ENCODE measurements at places on chromosomes 7 and 10.

- no peak for DNase-seq
Observed at GRCh38 chr10:124142960-124143359, 49.6 kb upstream of the CHST15 start.

GRCh38 chr10:120279196-120279595 is 177.8 kb upstream of the PLPP4 start:
- DNase-seq, result no peak

- DNase-seq, result no peak
Observed at GRCh38 chr7:155856656-155857055, 44.4 kb upstream of the SHH start.

- no peak for DNase-seq
Observed at GRCh38 chr10:80462299-80462980, 8.3 kb downstream of the TSPAN14 start.

DNA sequence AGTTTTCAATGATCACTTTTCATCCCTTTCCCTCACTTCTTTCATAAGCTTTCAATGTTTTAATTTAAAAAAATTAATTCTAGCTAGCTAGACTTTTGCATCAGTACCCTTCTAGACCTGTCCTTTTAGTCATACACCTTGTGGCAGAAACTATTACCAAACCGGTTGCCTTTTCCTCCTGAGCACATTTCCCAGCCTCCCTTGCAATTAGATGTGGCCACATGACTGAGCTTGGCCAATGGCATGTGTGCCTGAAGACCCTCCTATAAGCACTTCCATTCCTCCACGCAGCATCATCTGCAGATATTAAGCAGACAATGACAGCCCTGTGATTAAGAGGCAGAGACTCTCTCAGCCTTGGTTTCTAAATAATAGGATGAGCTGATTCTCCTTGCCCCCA is 12.3 kb downstream of the DKK1 start:
- DNase-seq, result no peak

GRCh38 chr10:93652857-93653256 is 40.5 kb downstream of the PDE6C start:
- no peak for DNase-seq

DNA sequence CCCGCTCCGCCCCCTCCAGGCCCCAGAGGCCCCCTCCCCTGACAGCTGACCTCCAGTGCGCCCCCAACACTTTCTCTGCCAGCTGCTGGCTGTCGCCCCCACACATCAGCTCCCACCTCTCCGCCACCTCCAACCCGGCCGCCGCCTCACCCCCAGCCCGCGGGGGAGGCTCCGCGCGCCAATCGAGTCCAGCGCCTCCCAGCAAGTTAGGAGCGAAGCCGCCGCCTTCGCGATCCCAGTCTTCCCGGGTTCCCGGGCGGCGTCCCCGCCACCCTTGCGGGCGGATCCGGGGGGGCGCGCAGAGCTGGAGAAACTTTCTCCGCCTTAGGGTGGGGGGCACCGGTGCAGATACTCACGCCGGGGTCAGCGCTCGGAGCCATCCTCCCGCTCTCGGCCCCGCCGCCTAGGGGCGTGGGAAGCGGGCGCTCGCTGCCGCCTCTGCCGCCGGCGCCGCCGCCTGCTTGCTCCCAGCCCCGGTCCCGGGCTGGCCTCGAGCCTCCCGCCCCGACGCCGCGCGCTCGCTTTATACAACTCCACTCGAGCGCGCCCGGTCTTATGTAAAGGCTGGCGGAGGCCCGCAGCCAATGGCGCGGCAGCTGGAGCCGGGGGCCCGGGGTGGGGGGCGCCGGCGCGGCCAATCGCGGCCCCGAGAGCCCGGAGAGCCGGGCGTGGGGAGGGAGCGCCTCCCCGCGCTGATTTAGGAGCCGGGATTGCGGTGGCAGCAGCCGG is at the start of gene CRTAC1:
CRTAC1 (minus strand) TSS at position 529 of the 729 bp plus-strand sequence; CDS start at position 380, 149 bp downstream.
- peak; percentile 50 for DNase-seq

DNA sequence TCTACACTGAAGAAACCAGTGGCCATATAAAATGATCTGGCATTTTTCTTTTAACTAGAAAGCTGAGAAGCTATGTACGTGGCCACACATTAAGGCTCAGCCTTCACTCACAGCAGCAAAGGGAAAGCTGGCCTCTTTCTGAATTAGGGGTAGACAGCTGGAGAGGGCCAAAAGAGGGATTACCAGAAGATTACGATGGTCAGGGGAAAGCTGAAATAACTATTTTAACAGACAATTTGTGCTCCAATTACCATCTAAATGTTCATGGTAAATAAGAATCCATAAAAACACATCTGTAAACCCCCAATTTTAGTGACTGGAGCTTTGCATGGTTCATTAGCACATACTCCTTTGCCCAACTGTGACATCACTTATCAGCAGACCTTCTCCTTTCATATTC is 314.3 kb downstream of the HPSE2 start:
- DNase-seq, result no peak

GRCh38 chr7:35967366-35968139 is 166.7 kb downstream of the SEPTIN7 start:
- no peak for DNase-seq

- DNase-seq, result no peak
Observed at GRCh38 chr10:71727105-71727737, 7.6 kb upstream of the C10orf105 start.

- no peak for DNase-seq
Observed at GRCh38 chr10:88835910-88836221, 15.8 kb downstream of the ANKRD22 start.

GRCh38 chr7:92717993-92718716 is 118.2 kb downstream of the CDK6 start:
- no peak for DNase-seq

GRCh38 chr7:139495580-139496125 is 12.2 kb upstream of the KLRG2 start:
- DNase-seq, result no peak

GRCh38 chr10:36761121-36761520 is 364.3 kb upstream of the ANKRD30A start:
- no peak for DNase-seq

GRCh38 chr10:119653209-119653608 is 2.0 kb downstream of the BAG3 start:
- no peak for DNase-seq

GRCh38 chr10:126425032-126425431 is 36.8 kb upstream of the ADAM12 start:
- no peak for DNase-seq

DNA sequence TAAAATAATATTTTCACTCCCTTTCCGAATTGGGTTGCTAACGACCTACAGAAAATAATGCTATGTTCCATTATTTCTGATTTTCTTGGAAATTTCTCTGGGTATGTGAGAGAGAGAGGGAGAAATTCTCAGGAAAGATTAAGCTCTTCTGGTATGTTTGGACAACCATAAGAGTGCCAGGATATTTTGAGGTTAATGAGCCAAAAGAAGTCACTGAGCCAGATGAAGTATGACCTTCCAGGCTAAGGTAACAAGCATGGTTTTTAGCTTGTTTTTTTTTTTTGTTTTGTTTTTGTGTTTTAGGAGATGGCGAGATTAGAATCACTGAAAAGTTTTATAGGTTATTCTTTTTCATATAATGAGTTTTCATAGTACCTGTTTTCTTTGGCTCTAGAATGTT is 171.0 kb upstream of the FOXP2 start:
- DNase-seq, result no peak

DNA sequence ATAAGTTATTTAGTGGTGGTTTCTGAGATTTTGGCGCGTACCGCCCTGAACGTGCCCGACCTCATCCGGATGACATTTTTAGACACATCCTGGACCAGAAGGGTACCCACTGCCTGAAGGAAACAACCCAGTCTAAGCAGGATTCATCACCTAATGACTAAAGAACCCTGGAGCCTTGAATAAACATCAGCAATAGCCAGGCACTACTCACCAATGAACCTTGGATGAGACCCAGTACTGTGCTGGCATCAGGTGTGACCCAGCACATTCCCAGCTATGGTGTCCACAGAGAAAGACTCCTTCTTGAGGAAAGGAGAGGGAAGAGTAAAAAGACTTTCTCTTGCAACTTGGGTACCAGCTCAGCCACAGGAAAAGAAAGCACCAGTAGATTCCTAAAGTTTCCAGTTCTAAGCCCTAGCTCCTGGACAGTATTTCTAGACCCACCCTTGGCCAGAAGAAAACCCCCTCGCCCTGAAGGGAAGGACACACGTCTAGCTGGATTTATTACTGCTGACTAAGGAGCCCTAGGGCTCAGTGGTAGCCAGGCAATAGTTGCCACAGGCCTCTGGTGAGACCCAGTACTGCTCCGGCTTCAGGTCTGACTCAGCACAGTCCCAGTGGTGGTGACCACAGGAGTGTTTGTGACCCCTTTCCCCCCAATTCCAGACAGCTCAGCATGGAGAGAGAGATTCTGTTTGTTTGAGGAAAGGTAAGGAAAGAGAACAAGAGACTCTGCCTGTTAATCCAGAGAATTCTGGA is 32.5 kb downstream of the ZNF277 start:
- no peak for DNase-seq

DNA sequence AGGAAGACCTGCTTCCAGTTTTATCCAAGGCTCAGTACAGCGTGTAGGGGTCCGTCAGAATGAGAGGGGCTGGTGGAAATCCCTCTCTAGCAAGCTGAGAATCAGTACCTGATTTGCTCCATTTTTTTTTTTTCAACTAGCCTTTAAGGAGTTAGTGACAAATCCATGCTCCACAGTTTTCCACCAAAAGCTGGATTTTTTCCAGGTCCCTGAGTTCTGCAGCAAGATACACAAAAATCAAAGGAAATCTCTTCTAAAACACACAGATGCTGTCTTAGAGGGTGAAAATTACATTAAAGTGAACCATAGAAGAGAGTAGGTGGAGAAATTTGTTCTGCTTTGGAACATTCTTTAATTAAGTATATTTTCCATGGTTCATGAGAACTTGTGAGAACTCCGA is 30.4 kb downstream of the MDFIC start:
- DNase-seq, result no peak

- DNase-seq, result no peak
Observed at GRCh38 chr7:115868369-115868768, 162.2 kb downstream of the TFEC start.

DNA sequence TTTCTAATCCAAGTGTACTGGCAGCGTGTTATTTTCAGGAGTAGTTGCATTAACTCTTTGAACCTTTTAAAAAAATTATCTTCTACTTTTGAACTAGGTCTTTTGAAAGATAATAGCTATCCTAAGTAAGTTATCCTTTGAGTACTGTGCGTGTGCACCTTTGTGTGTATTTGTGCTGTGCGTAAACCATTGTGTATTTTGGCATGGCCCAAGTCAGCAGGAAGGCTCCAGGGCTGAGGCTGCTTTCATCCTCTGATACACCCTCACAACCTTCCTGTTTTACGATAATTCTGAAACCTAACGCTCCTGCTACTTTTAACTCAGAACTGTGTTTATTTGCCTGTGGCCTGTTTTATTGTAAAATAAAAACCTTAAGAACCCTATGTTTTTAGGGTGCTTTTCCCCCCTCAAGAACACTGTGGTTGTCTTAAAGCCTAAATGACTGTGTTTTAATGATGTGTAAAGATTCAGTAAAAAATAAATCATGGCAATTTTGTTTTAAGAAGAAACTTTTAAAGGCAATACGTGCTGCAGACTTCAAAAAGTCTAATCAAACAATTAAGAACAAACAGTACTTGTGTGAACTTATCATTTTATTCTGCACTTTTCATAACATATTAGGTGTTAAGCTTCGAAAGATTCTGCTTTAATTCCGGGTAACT is 57.5 kb downstream of the HDAC9 start:
- DNase-seq, result no peak

DNA sequence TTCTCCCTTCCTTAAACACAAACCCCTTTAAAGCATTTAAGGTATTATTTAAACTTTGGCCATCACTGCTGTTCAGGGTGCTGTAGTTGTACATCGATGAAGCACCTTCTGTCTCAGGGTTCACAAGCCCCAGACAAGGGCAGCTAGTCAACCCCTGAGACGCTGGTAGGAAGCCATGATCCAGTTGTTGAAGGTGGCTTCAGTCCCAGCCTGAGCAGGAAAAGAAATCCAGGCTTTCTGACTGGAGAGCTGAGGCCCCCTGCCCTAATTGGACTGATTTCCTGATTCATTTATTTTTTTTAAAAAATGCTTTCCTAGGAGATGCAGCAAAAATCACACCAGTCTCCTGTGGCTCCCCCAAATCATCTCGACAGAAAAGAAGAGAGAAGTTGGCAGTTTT is 15.8 kb downstream of the CPA1 start:
- DNase-seq, result no peak

GRCh38 chr10:75110006-75110632 is 1.3 kb upstream of the SAMD8 start:
- DNase-seq, result no peak

DNA sequence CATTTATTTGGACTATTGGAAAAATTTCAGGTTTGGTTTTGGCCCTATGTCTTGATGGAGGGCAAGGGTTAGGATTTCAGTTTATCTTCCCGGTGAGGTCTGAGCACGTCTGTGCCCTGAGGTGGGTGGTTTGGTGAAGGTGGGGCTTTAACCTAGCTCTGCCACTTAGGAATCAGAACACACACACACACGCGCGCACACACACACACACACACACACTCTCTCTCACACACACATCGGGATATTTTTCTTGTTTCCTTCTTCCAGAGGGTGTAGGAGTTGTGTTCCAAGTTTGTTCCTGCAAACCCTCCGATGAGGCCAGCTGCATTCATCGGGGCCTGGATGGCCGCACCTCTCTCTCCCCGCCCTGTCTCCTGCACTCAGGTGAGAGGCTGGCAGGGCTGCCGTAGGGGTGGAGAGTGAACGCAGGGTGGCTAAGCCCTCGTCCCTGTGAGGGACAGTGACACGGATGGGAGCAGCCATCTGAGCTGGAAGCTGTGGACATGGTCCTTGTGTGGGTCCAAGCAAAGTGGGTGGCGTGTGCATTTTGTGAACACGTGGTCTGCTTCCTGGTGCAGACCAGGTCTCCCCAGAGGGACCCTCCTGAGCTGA is 34.2 kb downstream of the CHST12 start:
- no peak for DNase-seq

- no peak for DNase-seq
Observed at GRCh38 chr7:80210400-80210799, 75.8 kb downstream of the GNAI1 start.

GRCh38 chr7:96481796-96482195 is 159.9 kb upstream of the SLC25A13 start:
- no peak for DNase-seq

- DNase-seq, result no peak
Observed at GRCh38 chr7:113289140-113289740, 170.9 kb upstream of the SMIM30 start.

DNA sequence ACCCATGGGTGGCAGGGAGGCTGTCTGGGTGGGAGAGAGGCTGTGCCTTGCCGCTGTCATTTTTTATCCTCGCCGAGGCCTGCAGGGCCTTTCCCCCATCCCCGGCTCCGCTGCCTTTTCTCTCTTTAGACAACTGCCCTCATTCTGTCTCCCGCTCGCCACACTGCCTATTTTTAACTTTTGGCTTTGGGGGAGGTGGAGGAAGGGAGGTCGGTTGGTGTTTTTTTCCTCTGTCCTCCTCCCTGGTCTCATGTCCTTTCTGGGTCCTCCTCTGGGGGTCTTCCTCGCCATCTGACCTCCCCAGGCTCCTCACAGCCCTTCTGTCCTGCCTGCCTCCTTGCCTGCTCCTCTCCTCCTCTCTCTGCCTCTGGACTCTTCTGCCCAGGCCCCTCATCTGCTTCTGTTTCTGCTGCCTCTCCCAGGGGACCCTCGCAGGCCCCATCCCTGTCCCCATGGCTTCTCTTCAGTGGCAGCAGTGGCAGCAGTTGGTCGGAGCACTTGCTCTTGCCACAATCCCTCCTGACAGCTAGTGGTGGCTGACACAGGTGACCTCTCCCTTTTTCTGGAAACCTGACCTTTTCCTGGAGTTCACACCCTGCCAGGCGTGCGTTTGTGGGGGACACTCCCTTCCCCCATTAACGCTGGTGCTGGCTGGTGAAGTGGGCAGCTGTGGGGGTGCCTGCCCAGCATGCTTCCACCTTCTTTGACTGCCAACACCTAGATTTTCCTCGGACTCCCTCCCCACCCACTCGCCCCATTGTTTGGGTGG is 19.5 kb upstream of the PCBD1 start:
- no peak for DNase-seq

- DNase-seq, result no peak
Observed at GRCh38 chr7:155391414-155391813, 66.5 kb upstream of the EN2 start.
